NCI-H2171 treated with DMSO at 0.1 percent for 48 hours (cell line): ENCODE measurements at places on chromosomes 2 and 18.
A peak's percentile ranks its signal among the peaks of the same experiment; 100 is the strongest.

DNA sequence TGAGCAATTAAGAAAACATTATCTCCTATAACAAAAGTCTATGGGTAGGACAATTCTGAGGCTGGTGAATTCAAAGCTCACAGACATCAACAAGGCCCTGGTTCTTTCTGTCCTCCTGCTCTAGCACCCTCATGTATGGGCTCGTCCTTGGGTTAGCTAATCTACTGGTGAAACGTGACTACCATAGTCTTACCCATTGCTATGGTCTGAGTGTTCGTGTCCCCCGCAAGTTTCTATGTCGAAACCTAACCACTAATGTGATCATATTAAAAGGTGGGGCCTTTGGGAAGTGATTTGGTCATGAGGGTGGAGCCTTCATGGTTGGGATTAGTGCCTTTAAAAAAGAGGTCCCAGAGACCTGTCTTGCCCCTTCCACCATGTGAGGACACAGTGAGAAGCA is 564.7 kb downstream of the TNS1 start:
- no peak for DNase-seq

DNA sequence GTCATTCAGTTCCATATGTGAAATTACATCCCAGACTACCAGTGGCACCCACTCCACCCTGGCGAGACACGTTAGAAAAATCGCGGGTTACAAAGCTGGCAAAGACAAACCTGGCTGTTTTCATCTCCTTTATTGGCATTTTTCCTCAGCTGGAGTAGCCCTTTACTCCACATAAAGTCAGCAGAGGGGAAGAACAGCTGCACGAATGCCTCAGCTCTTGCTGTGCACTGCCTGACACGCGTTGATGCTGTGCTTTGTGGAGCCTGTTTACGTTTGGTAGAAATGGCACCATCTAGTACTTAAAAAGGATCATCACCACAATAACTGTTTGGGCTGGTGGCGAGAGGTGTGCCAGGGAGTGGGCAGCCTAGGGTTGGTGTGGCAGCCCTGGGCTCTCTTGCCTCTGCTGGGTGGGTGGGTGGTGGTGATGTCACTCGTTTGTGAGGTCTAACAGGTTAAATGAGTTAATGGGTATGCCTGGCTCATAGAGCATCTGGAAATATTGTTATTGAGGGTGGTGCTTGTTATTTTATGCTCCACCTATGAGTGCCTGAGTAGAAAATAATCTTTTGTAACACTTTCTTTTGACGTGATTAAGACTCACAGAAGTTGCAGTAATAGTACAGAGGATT is 16.4 kb downstream of the FARP2 start:
- no peak for DNase-seq

DNA sequence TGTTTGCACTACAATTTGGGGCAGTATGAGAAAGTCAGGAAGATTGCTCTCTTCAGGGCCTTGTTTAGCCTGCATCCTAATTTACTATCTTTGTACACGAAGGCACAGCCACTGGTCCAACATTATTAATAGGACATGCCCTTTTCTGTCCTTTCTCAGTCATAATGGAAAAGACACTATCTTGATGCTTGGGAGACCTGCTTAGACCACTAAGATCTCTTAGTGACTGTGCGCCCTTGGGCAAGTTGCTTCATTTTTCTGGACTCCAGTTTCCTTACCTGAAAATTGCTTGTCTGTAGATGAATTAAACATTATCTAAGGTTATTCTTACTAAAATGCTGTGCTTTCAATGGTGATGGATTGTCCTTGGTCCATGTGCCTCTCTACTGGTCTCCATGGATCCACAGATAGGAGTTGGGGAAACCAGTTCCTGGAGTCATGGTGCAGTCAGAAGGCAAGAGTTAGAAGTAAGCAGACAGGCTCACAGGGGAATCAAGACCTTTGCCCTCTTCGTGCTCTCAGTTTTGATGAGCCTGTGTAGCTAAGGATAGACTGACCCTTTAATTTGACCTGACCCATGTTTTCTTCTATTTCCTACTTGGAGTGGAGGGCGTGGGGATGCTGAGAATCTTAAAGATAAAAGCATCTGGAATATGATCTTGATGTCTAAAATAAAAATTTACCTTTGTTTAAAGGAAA is 114.0 kb downstream of the RAPGEF4 start:
- no peak for DNase-seq

GRCh38 chr2:239913636-239914417 is 111.3 kb downstream of the NDUFA10 start:
- peak; percentile 2 for DNase-seq

DNA sequence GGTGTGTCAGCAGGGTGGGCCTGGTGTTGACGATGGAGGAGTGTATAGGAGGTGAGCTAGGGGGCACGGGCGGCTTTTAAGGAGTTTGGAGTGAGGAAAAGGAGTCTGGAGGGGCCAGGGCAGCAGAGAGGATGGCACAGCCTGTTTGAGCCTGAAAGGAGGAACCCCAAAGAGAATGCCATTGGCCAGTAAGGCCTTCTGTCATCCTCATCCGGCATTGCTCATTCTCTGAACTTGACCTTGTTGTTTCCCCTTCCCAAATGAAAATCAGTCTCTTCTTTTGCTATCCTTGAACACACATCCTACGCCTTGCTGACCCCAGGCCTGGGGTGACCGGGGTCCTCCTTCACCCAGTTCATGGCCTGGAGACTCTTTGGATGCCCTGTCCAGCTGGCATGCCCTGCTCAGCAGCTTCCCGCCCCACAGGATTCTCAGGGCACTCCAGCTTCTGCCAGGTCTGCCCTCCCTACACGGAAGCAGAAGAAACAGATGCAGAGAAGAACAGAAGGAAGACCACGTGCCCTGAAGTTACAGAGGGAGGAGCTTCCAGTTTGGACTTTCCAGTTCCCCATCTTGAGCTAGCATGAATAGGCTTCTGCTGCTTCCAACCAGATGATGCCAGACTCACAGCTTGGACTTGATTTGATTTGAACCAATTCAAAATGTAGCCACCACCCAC is 20.5 kb upstream of the KIF3C start:
- no peak for DNase-seq

GRCh38 chr2:106868275-106868674 is 17.7 kb downstream of the ST6GAL2 start:
- peak; percentile 46 for DNase-seq

DNA sequence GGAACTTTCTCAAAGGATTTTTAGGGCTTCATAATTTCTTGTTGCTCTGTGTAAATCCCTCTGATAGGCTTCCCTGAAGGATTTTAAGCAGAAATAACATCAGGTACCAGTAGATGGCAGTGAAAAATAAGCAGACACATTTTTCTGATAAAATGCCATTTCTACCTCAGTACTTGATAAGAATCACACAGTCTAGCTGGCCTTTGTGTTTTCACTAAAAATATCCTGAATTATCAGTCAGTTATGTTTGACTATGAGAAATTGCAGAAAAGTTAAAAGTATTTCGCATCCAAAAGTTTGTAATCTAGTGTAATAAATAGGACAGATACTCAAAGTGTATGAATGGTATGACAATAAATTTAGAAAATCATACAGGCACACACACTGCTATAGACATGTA is 68.7 kb downstream of the DNAJC10 start:
- DNase-seq, result peak; percentile 57
